HFF-Myc (cell line): ENCODE measurements at places on chromosomes 7 and 10.

GRCh38 chr7:36742911-36743775, 18.8 kb upstream of the AOAH start:
- no peak for DNase-seq

DNA sequence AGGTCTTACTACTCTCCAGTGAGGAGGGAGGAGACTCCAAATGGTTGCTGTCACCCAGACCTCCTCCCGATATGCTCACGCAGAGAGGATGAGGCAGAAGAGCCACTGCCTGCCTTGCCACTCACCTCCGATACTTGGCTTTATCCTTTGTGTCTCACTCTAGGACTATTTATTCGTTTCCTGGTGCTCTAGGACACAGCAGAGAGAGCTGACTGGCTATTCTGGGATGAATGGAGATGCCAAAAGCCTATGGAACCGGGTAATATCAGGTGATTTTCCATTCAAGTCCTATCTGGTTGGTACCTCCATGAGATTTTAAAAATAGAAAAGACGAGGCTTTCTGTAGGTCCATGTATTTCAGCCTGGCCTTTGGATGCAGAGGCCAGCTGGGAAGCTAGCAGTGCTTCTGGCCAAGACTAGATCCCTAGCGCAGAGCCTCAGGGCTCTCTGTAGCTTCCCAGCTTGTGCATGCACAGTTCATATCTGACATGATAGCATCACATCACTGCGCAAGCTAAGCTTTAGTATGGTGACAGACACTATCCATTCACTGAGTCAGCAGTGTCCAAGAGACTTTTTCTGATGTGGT, 239.0 kb upstream of the ANKRD30A start:
- no peak for DNase-seq

DNA sequence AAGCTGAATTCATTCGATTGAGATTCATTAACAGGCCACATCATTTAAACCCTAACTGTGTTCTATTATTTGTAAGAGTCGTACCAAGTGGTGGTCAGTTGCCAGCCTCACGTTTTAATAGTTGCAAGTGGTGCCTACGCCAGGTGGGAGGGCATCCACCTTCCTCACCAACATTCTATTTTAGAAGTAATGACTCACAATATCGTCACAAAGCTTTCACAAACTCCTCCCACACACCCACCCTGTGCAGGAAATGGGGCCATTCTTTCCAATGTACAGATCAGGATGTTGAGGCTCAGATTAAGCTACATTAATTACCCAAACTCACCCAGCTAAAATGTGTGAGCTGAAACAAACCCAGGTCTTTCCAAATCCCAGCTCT, 77.3 kb upstream of the SAMD8 start:
- DNase-seq, result no peak

GRCh38 chr7:73533742-73534141, 11.6 kb upstream of the BAZ1B start:
- DNase-seq, result no peak

DNA sequence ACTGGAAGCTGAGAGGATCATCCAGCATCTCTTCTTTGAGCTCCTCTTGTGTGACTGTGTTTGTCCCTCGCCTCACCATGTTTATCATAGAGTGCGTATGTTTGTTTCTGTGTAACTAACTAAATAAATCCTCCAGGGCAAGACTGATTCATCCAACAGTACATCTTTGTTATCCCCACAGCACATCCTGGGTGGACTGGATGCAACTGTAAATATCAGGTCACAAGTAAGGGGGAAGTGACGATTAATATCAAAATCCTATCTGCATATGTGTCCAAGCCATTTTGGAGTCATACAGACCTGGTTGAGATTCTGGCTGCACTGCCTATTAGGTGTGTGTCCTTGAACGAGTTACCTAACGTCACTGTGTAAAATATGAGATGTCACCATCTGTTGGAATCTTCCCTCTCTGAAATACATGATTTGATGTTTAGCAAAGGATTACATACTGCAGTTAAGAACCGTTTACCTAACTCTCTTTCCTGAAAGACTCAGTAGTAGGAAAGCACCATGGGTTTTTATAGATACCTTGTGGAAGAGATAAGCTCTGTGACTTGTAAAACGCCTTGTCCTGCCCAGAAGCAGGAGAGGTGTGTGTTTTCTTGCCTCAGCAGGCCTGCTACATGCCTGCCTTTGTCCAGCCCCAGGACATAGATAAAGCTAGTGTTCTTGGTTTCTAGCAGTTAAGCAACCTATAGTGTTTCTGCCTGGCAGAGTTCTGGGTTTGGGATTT, 25.8 kb downstream of the WBP1L start:
- DNase-seq, result no peak

DNA sequence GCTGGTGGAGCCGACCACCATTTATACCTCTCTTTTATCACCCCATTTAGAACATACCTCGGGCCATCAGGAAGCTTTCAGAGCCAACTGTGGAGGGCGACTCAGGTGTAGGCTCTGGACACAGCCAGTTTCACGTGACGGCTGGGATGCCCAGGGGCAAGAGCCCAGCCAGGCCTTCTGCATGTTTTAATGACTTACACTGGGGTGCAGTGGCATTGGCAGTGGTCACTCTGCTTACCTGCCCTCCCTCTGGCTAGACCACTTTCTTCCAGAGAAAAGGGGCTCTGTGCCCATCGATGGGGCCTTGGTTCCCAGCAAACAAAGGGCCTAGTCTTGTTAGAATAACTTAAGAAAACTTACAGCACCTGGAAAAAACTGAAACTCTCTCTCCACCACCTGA, 50.0 kb downstream of the PNLIPRP2 start:
- DNase-seq, result no peak
